ENCODE measurements at places on chromosomes 3 and 15.

GRCh38 chr15:82183121-82184031 is 79.2 kb downstream of the EFL1 start:
- peak; percentile 39 for DNase-seq

DNA sequence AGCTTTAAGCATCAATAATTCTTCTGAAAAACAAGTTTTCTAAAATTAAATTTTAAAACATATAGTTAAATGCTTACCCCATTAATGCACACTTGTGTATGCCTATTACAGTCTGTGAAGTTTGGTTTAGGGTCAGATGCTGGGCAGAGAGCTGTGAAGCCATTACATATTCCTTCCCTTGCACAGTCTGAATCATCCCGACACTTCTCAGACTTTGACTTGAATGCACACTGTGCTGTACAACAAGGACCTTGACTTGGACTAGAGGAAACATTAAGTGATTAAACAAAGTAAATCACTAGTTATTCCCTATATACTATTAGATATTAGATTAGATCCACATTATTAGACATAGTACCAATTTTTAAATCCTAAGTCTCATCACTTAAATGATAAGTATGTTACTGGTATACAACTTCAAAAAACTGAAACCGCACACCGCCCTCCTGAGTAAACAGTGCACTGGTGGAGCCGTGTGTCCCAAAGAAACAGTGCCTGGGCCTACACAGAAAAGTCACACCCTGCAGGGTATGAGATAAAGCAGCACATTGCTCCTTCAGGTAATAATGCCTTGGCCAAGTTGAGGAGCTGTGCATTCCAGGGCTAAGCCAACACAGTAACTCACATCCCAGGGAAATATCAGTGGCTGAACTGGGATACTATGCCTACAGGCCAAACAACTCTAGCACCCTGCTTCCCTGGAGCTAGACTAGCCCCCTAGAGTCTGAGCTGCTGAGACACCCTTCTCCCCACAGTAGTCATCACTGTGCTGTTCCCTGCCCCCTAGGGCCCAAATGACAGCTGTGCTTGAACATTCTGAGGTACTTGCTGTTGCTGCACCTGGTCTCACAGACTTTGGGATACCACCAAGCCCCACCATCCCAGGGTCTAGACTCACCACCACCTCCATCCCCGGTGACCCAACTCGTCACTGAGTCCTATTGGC is 137.5 kb downstream of the ADAM10 start:
- no peak for DNase-seq

DNA sequence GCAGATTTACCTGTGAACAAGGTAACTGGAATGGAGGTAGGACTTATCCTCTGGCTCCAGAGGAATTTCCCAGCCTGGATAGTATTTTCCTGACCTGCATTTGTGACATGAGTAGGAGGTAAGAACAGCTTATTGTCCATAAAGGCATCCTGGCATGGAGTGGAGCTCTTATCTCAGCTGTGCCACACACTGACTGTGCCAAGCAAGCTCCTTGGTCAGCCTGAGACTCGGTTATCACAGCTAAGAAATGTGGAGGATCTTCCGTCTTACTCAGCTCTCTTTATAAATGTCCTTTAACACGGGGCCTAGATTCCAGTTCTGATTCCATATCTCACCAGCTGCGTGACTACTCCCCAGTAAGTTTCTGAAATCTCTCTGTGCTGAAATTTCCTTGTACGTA is 38.9 kb downstream of the SLCO3A1 start:
- no peak for DNase-seq

GRCh38 chr3:183180784-183181295 is 18.3 kb upstream of the LAMP3 start:
- no peak for DNase-seq

DNA sequence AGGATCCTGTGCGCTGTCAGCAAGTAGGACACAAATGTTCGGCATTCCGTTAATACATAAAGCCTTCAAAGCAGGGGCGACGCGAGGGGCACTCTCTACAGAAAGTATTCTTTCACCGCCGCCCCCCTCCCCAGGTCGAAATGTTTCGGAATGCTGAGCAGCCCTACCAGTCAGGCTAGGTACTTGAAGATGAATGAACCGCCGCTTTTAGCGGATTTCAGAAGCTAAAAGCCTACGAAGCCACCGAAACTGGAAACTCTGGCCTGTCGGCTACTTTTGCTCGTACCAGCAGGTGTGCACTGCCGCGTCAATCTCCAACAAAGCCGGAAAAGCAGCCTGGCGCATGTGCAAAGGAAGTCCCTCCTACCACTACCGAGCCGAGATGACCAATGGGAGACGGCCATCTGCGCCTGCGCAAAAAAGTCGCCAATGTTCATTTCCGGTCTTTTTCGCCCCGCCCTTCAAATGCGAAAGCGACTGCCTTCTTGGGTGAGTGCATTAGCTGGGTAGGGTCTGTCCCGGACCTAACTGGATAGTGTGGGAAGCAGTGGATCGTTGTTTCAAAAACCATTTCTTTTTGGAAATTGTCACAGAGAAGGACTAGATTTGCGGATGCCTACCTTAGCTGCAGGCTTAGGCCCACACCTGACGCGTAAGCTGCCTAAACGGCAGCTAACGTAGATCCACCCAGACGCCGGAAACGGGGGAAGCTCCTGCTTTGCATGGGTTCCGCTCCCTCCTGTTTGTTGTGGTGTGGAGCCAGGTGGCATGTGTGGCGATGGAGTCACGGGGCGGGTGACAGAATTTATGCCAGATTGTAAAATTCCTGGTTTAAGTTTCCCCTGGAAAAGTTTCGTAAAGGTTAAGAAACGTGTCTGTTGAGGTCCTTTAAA is at the start of gene WDR5B:
Gene WDR5B, minus strand, starts transcription at position 301 of the 893 bp plus-strand sequence. CDS start 534 bp downstream, outside the sequence.
- DNase-seq: peak; percentile 93

Measured in foreskin melanocyte (primary cell).